GF-D8 (cell line): ENCODE measurements at places on chromosomes 1 and 21.

GRCh38 chr1:9652379-9653209 lies 1.1 kb downstream of the PIK3CD start:
- DNase-seq: peak; percentile 51

DNA sequence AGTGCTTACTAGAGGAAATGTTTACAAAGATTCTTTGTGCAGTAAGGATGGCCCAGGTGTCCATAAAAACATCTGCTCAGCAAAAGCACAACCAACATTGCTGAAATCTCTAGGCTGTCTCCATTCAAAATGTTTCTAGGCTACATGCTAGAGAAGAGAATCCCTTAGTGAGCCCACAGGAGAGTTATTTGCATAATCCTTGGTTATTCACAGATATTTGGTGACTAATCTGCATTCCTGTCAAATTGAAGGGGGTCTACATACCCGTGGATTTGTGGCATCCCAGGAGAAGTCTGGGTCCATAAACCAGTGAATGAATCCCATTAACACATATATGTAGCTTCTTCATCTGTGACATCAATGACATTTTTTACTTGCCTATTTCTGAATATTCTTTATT lies 261.3 kb upstream of the ESRRG start:
- no peak for DNase-seq

DNA sequence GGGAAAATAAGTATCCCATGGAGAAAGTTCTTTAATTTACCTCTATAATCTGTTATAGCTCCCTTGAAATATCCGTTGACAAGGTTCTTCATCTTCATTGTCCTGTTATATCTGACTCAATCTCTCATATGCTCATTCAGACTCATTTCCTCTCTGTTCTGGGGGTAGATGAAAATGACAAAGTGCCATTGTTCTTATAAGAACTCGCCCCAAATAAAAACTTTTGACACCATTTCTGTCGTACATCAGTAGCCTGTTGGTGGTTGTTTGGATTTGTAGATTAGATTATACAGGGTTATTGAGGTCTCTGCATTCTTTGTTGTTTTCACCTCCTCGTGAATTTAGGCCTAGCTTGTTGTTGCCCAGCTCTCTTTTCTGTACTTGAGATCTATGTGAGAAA lies 55.2 kb upstream of the IPO9 start:
- no peak for DNase-seq

GRCh38 chr1:21059021-21059420 lies 117.7 kb downstream of the EIF4G3 start:
- DNase-seq: no peak

DNA sequence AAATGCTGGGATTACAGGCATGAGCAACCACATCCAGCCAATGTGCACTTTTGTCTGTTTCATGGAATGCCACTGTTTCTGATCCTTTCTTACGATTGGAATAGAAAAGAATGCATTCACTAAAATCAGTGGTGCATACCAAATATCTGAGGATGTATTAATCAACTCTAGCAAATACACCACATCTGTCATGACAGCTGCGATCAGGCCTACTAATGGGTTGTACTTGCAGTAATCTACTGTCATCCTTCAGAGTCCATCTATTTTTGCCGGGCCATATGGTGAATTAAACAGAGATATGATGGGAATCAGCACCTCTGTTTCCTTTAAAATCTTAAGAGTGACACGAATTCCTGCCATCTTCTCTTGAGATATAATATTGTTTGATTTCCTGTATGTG lies 8.5 kb upstream of the USP1 start:
- DNase-seq: no peak

- no peak for DNase-seq
Measured at GRCh38 chr1:11071463-11072215, 11.8 kb upstream of the SRM start.

DNA sequence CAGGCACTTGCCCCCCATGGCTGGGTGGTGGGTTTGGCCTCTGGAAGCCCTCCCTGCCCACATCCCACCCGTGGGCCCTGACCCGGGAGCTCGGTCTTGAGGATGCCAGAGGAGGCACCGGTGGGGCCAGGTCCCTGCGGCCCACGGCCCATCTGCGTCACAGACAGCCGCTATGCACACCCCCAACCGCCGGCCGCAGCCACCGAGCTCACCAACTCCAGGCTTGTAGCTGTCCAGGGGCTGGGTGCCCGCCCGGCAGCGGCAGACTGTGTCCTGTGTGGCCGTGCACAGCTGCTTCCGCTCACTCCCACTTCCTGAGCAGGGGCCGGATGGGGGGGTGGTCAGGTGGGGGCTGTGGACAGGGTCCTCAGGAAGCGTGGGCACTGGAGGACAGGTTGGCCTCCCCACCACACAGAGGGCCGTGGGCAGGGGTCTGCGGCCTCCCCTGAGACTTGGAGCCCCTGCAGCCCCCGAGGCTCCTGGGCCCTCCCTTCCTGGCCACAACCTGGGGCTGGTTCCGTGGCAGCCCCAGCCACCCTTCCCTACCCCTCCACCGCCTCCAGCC lies 1.1 kb downstream of the TNFRSF4 start:
- DNase-seq: peak; percentile 41

DNA sequence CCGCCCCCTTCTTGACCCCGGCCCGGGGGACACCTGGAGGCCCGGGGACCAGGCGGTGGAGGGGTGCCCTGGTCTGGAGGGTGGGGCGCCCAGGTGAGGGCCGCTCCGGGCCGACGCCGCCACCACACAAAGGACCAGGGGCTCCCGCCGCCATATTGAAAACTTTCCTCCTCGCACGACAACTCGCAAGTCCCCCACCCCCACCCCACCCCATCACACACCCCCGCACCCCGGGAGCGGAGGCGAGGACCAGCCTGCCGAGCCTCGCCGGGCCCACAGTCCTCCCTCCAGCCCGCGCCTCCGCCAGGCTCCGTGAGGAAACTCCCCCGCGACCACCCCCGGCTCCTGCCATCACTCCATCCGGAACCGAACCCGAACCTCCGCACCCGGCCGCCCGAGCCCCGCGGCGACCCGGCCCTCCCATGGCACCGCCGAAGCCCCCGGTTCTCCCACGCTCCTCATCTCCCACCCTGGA lies 733 bp downstream of the KDM5B start:
- no peak for DNase-seq

DNA sequence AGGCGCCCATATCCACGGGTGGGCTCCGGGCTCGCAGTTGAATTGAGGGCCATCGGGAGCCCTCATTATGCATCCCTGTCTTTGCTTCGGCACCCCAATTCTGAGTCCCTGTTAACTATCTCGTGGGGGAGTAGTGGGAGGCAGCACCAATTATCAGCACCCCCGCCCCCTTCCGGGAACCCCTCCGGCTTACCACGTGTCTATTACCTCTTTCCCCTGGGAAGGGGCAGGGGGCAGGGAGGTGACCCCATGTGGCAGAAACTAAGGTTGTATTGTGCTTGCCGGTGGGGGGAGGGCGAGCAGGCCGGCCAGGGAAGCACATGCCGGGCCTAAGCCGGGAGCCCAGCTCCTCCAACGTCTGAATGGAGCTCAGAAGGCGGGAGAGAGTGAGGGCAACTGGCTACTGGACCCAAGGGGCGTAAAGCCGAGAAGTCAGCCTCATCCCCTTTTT lies 1.0 kb downstream of the LIN28A start:
- DNase-seq: no peak

DNA sequence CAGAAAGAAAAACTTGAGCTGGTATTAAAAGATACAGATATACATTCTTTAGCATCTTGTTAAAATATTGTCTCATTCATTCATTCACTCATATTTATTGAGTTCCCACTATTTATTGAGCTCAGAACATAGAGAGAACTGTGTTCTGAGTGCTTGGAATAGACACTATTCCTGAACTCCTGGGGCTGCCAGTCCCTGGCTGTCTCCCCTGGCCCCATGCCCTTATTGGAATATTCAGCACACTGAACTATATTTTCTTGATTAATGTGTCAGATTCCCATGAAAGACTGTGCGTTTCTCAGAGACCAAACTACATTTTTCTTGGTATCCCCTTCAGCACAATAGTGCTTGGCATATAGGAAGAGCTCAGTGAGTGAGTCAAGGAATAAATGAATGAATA lies 44.0 kb upstream of the DAB1 start:
- DNase-seq: no peak

DNA sequence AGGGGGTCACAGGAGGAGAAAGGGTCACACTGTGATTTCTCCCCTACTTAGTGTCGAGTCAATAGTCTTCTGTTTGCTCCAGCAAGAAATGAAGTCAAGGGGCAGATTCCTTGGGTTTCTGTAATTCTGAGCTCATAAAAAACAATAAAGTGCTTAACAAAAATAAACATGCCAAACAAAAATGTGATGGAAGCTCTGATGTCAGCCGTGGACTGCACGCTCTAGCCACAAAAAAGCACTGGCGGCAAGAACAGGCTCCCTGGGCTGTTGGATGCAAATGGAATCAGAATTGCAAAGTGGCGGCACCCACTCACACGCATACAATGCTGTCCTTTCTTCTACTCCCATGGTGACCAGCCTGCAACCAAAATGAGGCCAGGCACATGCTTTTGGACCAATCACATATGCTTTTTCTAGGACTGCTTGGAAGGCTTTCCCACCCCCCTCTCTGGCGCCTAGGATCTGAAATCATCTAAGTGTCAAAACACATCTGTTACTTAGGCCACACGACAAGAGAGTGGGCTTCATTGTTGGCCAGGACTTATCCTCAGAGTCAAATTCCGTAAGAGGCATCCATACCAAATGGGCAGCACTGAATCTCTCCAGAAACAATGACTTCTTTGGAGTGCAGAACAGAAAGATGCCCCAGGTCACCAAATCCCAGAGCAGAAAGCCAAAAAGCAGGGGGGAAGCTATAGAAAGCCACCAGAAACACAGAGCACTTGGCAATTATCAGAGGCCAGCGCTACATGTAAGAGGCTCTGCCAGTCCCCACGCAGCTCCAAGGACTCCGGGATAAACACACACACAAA lies 9.2 kb downstream of the C1orf198 start:
- DNase-seq: no peak

GRCh38 chr1:93810316-93810715 lies 68.7 kb downstream of the DNTTIP2 start:
- no peak for DNase-seq

DNA sequence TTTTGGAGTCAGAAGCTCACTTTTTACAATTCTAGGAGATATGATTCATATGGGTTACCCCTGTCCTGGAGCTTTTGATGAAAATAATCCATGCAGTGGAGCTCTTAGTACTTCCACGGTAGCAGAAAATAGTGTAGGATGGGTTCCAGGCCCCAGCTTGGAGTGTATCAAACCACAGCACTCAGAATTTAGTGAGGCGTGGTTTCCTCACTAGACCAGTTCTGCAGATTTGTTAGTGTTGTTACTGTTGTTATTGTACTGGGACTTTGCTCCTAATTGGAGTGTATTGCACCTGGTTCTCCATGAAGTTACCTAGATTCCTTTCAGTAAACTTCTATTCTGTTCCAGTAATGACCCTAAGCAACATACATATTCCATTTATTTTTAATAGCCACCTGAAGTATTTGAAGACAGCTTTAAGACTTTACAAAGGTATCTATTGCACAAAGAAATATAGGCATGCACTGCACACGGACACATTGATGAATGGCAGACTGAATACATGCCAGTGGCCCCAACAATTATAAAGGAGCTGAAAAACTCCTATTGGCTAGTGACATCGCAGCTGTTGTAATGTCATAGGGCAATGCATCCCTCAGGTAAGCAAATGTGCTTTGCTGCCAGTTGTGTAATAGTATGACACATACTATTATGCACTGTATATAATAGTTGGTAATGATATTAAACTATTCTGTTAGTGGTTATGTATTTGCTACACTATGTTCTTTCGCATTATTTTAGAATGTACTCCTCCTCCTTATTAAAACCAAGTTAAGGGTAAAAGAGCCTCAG lies 1058.0 kb downstream of the KCNT2 start:
- no peak for DNase-seq

DNA sequence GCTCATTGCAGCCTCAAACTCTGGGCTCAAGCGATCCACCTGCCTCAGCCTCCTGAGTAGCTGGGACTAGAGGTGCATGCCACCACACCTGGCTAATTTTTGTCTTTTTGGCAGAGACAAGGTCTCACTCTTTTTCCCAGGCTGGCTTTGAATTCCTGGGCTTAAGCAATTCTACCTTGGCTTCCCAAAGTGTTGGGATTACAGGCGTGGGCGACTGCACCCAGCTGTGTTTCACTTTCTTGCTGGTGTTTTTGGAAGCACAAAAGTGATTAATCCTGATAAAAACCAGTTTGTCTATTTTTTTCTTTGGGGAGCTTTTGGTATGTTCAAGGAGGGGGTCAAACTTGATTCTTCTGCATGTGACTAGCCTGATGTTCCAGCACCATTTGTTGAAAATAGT lies 19.3 kb downstream of the RNF11 start:
- no peak for DNase-seq

GRCh38 chr1:202588503-202589189 lies 121.6 kb downstream of the SYT2 start:
- DNase-seq: no peak

GRCh38 chr1:22241250-22241649 lies 98.4 kb upstream of the WNT4 start:
- no peak for DNase-seq

GRCh38 chr1:190578017-190578416 lies 100.4 kb upstream of the BRINP3 start:
- DNase-seq: no peak

- DNase-seq: no peak
Measured at GRCh38 chr1:159921700-159922504, 3.4 kb downstream of the TAGLN2 start.

GRCh38 chr1:171484760-171485374 lies 463 bp upstream of the PRRC2C start:
- no peak for DNase-seq

GRCh38 chr1:84759756-84760155 lies 69.5 kb upstream of the SSX2IP start:
- no peak for DNase-seq

- no peak for DNase-seq
Measured at GRCh38 chr1:1087351-1088028, 13.4 kb upstream of the RNF223 start.

- no peak for DNase-seq
Measured at GRCh38 chr1:234393190-234393589, 19.9 kb downstream of the COA6 start.

- no peak for DNase-seq
Measured at GRCh38 chr1:91697416-91697815, 188.5 kb downstream of the TGFBR3 start.

DNA sequence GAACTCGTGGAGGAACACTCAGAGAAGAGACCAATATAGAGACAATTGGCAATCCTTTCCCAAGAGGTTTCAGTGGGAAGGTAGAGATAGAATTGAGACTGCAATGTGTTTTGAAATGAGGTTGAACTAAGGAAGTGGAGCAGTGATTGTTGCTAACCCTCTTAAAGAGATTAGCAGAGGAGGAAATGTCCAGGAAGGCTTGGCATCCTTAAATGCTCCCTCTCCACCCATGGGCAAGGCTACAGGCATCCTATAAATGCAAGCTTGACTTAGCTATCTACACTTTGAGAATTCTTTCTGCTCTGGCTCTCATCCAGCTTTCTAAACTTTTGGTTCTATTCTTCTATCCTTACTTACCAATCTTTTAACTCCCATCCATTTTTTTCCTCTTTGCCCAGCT lies 30.3 kb upstream of the XPR1 start:
- no peak for DNase-seq

DNA sequence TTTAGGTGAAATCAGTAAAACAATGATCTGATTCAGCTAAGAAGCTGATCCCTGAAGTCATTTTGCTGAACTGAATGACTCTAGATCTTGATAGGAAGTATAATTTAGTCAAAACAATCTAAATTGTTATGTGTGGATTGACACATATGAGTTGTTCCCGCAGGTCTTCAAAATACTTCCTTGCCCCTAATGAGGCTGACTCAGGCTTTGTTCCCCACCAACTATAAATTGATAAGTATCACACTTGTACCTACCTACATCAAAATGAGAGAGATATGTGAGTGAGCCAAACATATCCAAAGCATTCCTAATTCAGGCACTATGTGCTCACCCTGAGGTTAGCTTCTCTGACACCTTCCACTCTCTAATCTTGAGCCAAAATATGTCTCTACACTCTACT lies 507.1 kb downstream of the PLPP3 start:
- DNase-seq: no peak
